ENCODE measurements at places on chromosomes 13 and 19.

- DNase-seq: no peak
Measured at GRCh38 chr13:66577358-66577757, 652.8 kb downstream of the PCDH9 start.

DNA sequence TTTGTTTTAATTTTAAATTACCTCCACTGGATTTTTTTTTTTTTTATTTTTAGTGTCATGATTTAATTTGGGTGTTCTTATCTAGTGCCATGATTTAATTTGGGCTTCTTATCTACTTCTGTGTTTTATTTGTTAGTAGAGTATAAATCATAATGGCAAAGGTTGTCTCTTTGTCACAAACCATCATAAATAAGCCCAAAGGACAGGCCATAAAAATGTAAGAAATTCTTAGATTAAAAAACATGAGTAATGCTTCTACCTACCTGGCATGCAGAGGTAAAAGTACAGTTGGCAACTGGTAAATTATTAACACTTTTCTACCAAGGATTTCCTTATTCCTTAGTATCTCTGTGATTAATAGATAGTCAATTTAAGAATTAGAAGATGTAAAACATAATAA is 55.2 kb downstream of the ERCC5 start:
- no peak for DNase-seq

GRCh38 chr19:54026656-54027055 is 35.2 kb downstream of the CACNG6 start:
- no peak for DNase-seq

DNA sequence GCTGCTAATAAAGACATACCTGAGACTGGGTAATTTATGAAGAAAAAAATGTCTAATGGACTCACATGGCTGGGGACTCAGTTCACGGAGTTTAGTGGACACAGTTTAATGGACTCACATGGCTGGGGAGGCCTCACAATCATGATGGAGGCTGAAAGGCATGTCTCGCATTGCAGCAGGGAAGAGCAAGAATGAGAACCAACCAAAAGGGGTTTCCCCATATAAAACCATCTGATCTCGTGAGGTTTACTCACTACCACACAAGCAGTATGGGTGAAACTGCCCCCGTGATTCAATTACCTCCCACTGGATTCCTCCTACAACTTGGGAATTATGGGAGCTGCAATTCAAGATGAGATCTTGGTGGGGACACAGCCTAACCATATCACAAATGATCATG is 1181.2 kb downstream of the PCDH9 start:
- no peak for DNase-seq

GRCh38 chr19:33434886-33435705 is 61.6 kb downstream of the CEBPG start:
- DNase-seq: no peak

DNA sequence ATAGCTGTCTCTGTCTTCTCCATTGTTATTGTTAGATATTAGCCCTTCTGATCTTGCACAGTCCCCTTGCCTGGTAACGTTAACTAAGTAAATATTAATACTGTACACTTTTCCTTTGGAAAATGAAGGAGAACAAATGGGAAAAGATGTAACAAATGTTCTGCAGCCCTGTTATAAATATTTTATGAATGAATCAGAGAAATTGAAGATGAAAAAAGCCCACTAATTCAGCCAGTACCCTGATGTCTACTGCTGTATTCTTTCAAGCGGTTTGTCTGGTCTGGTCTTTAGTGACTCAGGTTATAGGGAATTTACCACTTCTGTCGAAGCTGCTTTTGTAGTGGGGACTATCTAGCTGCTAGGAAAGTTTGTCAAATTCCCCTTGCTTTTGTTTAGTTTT is 121.0 kb downstream of the COG6 start:
- no peak for DNase-seq

GRCh38 chr13:79466872-79467271 is 14.1 kb upstream of the NDFIP2 start:
- no peak for DNase-seq

DNA sequence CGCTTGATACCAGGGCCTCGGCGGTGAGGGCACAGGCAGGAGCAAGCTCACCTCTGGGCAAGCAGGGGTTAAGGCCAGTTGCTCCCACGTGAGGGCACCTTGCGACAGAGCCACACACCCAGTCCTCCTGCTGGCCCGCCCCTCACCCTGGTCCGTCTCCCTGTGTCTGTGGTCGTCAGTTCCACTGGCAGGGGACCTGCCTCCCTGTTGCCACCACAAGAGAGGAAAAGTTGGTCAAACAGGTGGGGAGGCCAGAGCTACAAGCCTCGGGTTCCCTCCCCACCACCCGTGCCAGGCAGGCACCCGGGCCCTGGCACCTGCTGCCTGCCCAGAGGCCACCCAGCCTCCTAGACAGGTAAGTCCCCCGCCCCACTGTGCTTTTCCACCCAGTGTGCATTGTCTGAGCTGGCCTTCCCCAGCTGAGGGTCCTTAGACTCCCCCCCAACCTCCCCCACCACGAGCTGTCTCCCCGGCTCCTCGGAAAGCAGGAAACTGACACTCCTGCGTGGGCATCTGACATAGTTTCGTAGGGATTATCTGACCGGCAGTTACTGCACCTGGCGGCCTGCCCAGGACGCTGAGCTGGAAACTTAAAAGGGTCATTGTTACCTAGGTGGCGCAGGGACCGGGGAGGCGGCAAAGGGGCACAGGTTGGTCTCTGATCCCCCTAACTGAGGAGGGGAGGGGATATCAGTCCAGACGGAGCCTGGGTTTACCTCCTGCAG is at the start of gene TJP3:
TSS of gene TJP3 (plus strand) at position 178 of the 725 bp plus-strand sequence. CDS start 20,049 bp downstream, outside the sequence.
- no peak for DNase-seq

GRCh38 chr13:99657848-99658260 is 156.6 kb downstream of the TM9SF2 start:
- DNase-seq: no peak

DNA sequence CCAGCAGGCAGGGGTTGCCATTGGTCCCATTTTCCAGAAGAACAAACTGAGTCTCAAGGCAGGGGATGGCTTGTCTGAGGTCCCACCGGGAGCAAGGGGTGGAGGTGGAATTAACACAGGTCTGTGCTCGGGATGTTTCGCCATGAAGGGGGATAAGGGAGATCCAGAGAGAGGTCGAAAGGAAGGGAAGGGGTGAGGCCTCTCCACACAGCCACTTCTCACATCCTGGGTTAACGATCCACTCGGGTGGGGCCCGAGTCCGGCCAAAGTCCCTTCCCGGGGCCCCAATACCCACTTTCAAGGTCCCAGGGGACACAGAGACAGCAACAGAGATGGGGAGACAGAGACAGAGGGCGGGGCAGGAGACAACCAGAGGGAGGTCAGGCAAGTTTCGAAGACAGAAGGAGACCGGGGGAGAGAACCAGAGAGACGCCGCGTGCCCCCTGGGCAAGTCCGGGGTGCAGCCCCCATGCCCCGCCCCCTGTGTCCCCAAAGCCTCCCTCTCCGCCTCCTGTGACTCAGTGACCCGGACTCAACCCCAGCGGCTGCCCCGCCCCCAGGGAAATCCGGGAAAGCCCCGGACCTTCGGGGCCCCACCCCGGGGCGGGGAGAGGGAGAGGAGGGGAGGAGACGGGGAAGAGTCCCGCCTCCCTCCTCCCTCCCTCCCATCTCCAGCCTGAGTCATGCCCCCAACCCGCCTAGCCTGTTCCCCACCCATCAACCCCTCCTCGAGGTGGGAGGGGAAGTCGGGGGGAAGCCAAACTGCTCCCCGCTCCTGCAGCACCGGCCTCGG is 1.4 kb upstream of the BCL3 start:
- peak; percentile 96 for DNase-seq

DNA sequence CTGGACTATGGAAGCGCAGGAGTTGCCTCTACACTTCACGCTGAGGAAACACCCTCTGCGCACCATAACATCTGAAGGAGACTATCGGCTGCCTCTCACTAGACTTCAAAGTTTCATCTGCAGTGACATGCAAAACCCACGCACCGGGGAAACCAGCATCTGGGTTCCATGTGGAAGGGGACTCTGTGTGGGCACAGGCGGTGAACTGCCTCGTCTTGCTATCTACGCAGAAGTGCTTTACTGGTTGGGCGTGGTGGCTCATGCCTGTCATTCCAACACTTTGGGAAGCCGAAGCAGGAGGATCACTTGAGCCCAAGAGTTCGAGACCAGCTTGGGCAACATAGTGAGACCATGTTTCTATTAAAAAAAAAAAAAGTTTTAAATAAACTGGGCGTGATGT is 116.4 kb downstream of the STK24 start:
- no peak for DNase-seq

- no peak for DNase-seq
Measured at GRCh38 chr13:93698016-93698613, 471.5 kb downstream of the GPC6 start.

DNA sequence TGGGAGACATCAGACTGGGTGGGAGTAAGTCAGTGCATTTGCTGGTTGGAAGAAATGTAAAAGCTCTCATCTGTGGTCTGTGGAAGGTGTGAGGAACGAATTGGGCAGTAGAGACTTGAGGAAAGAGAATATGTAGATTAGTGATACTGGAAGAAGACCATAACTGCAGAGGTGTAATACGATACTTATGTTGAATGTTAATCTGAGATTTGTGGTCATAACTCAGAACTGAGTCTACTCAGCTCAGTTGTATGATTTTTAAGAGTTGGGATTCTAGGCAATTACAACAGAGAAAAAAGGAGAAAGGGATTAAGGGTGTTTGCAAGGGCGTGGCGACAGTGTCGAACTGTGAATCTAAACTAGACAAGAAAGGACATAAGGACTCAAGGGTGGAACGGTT is 3.2 kb upstream of the IL17D start:
- no peak for DNase-seq

GRCh38 chr13:98575904-98576199 is 1.1 kb downstream of the STK24 start:
- DNase-seq: no peak

DNA sequence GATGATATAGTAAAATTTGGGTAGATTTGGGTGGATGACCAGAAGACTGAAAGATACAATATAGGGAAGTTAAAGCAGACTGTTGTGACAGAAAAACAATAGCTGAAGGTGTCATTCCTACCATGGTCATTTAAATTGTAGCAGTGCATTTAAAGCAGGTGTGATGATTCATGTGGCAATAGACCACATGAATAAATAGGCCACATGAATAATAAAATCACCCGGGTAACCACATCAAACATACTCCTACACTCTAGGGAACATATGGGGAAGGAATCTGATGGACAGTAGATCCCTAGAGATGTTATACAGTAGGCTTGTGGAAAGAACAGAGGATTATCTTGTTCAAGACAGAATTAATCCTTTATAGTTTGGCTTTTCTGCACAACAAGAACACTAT is 392.6 kb downstream of the SLITRK5 start:
- no peak for DNase-seq

GRCh38 chr19:54373781-54374631 is 9.3 kb upstream of the LAIR1 start:
- no peak for DNase-seq

GRCh38 chr13:33409673-33410510 is 124.3 kb upstream of the STARD13 start:
- no peak for DNase-seq

DNA sequence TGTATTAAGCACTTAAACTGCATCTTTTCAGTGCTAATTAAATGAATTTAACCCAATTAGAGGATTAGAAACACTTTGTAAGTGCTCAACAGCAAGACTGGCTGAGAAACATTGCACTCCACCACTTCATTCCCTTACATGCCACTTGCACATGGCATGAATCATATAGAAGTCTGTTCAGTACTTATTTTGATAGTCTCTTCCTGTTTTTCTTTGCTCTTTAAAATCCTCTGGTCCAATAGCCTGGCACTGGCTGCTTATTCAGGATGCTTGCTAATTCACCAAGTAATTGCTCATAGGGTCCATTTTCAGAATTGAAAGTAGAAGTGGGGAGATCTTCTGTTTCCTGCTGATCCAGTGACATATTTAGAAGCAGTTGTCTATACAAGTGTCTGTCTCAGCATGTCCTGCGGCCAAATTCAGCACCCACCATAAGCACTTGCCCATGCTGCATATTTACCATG is 900.1 kb downstream of the PCDH9 start:
- DNase-seq: no peak

- DNase-seq: no peak
Measured at GRCh38 chr13:41008349-41008980, 10.7 kb downstream of the ELF1 start.

- no peak for DNase-seq
Measured at GRCh38 chr19:11324079-11324661, 15.3 kb downstream of the RAB3D start.

Measured in activated T-cell treated with anti-CD3 and anti-CD28 coated beads, Interleukin-2, amount 50 U/mL, for 1 hour (primary cell).